Amniotic epithelial cell (primary cell): ENCODE measurements at places on chromosomes 4 and X.
A peak's percentile ranks its signal among the peaks of the same experiment; 100 is the strongest.

DNA sequence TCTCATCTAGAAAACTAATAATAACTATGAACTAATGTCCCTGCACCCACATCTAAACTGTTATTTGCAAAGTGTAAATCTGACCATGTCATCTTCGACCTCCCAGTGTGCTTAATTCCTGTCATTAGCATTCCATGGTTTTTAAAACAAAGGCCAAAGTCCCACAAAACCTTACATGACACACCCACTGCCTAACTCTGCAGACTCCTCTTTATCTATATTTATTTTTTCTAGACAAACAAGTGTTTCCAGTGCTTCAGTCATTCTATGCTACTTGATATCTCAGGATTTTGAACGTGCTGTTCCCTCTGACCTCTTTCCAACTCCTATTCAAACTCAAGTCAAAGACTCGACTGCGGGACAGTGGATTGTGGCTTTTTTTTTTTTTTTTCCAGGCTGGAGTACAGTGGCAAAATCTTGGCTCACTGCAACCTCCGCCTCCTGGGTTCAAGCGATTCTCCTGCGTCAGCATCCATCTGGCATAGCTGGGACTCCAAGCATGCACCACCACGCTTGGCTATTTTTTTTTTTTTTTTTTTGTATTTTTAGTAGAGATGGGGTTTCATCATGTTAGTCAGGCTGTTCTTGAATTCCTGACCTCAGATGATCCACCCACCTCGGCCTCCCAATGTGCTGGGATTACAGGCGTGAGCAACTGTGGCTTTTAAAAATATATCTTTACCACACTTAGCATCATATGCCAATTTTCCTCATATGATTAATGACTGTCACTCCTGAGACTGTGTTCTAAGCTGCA lies 1511.0 kb downstream of the ARAP2 start:
- DNase-seq = peak; percentile 29

GRCh38 chrX:109537324-109537665 lies 651 bp downstream of the NXT2 start:
- DNase-seq = peak; percentile 89

DNA sequence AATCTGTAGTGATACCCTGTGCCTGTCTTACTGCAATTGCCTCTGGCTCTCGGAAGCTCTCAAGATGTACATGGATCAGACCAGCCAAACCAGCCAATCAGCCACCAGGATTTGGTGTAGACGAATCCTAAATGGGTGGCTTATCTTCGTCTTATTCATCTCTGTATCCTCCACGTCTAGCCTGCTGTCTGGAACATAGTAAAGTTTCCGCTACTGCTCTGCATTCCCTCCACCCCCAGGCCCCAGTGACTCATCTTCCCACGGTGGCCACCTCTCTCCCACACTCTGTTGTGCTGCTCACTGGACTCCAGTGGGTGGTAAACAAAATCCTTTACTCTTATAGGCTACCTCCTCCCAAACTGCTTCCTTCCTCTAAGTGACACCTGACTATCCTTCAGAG lies 37.8 kb downstream of the SEPTIN6 start:
- peak; percentile 97 for DNase-seq

GRCh38 chr4:138256608-138257007 lies 14.5 kb upstream of the SLC7A11 start:
- DNase-seq = no peak

DNA sequence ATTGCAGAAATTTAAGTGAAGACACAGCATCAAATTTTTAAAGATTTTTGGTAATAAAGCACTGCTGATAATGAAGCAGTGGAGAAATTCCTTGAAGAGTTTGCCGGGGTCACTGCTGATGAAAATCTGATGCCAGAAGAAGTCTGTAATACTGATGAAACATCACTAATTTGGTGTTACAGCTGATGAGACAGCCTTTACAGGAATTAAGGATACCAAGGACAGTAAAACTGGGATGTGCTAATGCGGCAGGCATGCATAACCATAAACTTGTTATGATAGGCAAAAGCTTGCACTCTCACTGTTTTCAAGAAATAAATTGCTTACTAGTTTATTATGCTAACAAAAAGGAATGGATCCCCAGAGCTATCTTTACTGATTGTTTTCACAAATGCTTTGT lies 52.9 kb upstream of the VEGFC start:
- DNase-seq = no peak

DNA sequence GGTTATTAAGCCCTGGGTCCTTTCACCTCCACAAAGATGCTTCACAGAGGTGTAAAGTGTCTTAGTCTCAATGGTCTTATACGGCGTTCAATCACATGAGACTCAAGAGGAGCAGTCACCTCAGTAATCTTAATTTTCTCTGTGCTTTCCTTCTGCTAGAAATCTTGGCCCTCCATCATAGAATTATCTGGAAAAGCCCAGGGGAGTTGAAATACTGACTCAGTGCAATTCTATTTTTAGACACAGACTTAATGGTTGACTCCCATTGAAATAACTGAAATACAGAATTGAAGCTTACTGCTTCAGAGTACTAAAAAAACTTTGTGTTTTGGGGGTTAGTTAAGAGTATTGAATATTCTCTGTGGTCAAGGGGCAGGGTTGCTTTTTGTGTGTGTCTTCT lies 94.5 kb upstream of the IL15 start:
- DNase-seq = peak; percentile 17

GRCh38 chrX:9227276-9227675 lies 193.3 kb upstream of the FAM9B start:
- no peak for DNase-seq
